ENCODE measurements at places on chromosomes 7 and 10. TPM values are rescaled to one million over a fixed set of nuclear protein-coding genes. Genes with fewer than 3 reads are reported as not detected.

- no peak for DNase-seq
Measured at GRCh38 chr7:33201821-33202220, 72.5 kb downstream of the BBS9 start.

DNA sequence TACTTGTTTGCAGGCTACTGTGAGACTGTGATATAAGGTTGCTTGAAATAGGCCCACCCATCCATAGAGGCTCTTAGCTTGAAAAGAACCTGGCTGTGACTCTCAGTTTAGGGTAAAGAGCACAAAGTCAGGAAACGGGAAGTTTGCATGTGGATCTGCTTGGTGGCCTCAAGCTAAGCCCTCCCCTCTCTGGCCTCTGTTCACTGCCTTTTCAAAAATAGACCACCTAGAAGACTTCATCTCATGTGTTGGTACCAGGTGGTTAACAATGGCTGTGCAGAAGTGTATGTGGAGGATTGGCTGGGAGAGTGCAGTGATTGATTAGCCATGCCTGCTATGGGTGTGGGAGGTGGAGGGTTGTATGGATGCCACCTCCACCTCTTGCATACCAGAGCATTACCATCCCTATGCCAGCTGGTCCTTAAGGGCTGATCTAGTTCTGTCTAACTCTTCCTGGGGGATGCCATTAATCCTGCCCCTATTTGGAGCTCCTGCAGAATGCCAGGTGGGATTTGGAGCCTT lies 122.0 kb downstream of the ZMIZ1 start:
- no peak for DNase-seq

DNA sequence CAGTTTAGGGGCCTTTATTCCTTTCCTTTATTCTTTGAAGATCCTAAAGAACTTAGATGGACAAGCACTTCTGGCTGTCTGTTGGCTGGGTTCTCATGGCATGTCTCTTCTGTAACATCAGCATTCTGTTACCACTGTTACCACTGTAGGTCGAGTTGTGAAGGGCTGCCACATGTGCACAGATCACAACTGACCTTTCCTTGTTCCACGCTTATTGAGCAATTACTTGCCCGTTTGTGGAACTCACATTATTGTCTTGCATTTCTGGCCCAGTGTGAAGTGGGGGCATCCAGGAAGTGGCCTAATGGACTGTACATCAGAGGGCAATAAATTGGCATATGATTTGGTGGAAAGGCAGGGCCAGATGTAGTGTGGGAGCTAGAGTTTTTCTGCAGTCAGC lies 23.7 kb downstream of the GBF1 start:
- DNase-seq: no peak

DNA sequence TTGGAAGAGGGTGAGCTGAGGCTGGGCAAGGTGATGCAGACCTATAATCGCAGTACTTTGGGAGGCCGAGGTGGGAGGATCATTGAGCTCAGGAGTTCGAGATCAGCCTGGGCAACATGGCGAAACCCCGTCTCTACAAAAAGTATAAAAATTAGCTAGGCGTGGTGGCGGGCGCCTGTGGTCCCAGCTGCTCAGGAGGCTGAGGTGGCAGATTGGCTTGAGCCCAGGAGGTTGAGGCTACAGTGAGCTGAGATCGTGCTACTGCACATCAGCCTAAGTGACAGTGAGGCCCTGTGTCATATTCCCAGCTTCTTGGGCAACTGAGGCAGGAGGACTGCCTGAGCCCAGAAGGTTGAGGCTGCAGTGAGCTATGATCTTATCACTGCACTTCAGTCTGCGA lies 13.6 kb downstream of the BMPR1A start:
- no peak for DNase-seq

- no peak for DNase-seq
Measured at GRCh38 chr10:89097226-89097625, 106.6 kb downstream of the FAS start.

GRCh38 chr10:60845038-60845437 lies 66.8 kb downstream of the CDK1 start:
- no peak for DNase-seq

Gene NPFFR1
- polyA plus RNA-seq: not detected

Gene CALY
- polyA plus RNA-seq: not detected

Gene SYNPO2L
- not detected for polyA plus RNA-seq

Gene HOXA9
- polyA plus RNA-seq: 1.5 TPM

Gene GPR15LG
- 1.0 TPM for polyA plus RNA-seq

All from aorta (tissue), 5 donors.